ENCODE measurements at places on chromosomes 6 and 20.
A peak's percentile ranks its signal among the peaks of the same experiment; 100 is the strongest.

GRCh38 chr6:70797625-70798024 is 129.9 kb downstream of the SMAP1 start:
- DNase-seq = no peak

- no peak for DNase-seq
Observed at GRCh38 chr6:156508923-156509322, 268.3 kb upstream of the ARID1B start.

- DNase-seq = no peak
Observed at GRCh38 chr6:2630359-2630758, 120.4 kb downstream of the MYLK4 start.

- peak; percentile 60 for DNase-seq
Observed at GRCh38 chr6:105793130-105793529, 293.0 kb upstream of the PRDM1 start.

DNA sequence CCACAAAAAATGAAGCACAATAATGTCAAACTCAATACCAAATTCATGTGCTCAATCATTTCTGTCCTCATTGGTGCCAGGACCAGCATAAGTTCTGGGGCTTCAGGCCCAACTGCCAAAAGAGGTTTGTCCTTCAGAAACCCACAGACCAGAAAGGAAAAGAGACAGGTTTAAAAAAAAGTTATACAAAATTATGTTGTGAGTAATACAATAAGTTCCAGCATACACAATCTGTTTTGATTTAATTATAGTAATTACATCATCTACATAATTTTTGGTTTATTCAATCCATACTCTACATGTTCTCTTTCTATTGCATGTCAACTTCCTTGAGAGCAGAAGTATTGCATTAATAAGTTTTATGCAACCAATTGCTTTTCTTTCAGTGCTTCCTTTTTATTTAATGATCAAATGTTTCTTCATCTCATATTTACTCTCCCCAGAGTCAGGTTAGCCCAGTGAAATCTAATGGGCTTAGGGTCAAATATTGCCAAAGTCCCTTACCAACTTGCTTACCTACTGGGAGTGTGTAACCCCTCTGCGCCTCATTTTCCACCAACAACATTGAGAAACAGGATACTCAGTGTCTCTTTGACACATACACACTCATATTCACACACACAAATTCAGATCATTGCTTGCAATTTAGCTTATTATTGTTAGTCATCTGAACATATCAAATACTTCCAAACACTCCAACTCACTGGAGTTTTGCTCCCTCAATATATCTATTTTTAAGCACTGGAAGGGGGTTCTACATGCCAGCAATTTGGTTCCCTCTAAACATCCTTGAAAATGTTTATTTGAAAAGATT is 424.4 kb upstream of the MARCKS start:
- no peak for DNase-seq

Data from hematopoietic multipotent progenitor cell treated with erythropoietin and hydrocortisone succinate and interleukin-3 and kit ligand, for 8 days (in vitro differentiated cells).